Spleen (tissue), 13 donors: ENCODE measurements at places on chromosomes 11 and 22. TPM values are rescaled to one million over a fixed set of nuclear protein-coding genes. Genes with fewer than 3 reads are reported as not detected.

DNA sequence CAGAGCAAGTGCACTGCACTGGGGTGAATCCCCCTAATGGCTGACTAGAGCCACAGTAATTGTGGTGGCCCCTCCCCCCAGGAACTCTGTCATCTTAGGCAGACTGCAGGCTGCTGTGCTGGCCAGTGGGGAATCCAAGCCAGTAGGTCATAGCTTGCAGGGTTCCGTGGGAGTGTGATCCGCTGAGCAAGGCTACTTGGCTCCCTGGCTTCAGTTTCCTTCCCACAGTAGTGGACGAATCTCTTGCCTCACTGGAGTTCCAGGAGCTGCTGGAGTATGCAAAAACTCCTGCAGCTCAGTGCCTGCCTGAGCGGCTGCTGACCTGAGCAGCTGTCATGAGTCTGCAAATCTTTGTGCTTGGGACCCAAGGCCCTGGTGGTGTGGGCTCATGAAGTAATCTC, 13.2 kb downstream of the OOSP3 start:
- no peak for DNase-seq

DNA sequence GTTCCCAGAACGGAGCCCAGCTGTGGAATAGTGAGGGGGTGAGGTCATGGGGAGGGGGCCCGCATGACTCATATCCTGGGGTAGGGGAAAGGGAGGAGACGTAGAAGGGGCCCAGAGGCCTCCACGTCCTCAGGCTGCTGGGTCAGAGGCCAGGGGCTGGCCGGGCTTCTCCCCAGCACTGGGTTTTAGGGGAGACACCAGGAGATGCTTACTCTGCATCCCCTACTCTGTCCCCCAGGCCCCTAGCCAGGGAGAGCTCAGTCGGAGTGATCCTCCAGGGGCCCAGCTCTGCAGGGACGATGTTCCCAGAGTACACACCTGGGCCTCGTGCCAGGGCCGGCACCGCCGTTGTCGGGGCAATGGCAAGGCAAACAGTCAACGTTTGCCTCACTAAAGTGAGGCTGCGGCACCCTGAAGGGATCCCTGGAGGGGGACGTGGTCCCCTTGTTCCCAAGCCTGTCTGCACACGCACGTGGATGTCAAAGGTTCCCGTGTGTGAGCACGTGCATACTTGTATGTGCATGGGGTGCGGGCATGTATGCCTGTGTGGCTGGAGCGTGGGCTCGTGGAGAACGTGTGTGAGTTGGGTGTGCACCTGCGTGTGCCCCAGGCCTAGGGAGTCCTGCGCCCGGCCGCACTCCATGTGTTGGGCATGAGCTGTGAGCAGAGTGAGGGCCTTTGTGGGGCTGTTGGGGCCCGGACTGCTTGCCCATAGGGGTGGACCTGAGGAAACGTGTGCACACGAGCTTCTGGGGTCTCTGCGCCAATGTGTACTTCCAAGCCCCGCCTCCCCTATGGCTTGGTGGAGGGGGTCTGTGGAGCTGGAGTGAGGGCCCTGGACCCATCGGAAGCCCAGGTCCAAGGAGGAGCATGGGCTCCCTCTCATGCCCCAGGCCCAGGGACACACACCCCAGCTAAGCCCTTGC, 14.2 kb downstream of the PRR33 start:
- DNase-seq, result peak; percentile 79

The LYVE1 gene
- 272 TPM for total RNA-seq

- no peak for DNase-seq
Observed at GRCh38 chr11:100525635-100526034, 161.5 kb upstream of the ARHGAP42 start.

DNA sequence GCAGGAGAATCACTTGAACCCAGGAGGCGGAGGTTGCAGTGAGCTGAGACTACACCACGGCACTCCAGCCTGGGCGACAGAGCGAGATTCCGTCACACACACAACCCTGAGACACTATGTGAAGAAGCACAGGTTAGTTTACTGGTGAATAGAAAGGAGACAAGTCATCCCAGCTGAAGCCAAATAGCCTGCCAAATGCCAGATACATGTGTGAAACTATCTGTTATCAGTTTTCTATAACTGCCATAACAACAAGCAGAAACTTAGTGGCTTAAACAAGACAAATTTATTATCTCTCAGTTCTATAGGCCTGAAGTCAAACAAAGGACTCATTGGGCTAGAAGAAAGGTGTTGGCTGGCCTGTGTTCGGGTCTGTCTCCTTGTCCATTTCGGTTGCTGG, 88.0 kb upstream of the CHRM4 start:
- DNase-seq, result no peak

- no peak for DNase-seq
Observed at GRCh38 chr11:44998051-44998450, 47.4 kb upstream of the TP53I11 start.
